Astrocyte of the hippocampus (primary cell): ENCODE measurements at places on chromosomes 12 and 14.
A peak's percentile ranks its signal among the peaks of the same experiment; 100 is the strongest.

GRCh38 chr14:33682760-33683159, 268.1 kb downstream of the EGLN3 start:
- DNase-seq: peak; percentile 82

GRCh38 chr14:77849711-77850110, 49.8 kb downstream of the ADCK1 start:
- DNase-seq: peak; percentile 54

- peak; percentile 23 for DNase-seq
Observed at GRCh38 chr12:132218915-132219314, 74.7 kb downstream of the NOC4L start.

- DNase-seq: no peak
Observed at GRCh38 chr12:125259178-125259867, 194.1 kb downstream of the AACS start.

DNA sequence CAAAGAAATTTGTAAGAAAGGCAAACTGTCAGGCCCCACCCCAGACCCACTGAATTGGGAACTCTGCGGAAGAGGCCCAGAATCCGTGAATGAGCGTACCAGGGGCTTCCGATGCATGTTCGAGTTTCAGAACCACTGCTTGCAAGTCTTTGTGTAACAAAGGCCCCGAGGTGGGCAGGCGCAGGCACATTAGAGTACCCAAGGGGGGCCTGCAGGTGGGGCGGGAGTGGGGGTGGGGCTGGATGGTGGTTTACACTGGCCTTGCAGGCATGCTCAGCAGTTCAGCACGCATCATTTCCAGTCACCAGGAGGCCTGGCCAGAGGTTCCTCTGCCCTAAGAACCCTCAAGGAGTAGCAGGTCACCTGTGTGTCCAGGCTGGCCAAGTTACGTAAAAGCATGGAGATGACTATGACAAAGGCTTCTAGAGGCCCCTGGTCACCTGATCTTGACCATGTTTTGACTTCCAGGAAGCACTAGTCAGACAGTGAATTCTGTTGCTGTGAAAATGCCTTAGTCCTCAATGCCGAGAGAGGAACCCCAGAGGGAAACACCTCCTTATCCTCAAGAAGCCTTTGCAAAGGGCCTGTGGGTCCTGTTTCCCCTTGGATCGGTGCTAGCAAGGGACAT, 33.2 kb upstream of the IRF2BPL start:
- DNase-seq: no peak

- DNase-seq: no peak
Observed at GRCh38 chr12:65561798-65562382, 262.4 kb upstream of the HMGA2 start.

DNA sequence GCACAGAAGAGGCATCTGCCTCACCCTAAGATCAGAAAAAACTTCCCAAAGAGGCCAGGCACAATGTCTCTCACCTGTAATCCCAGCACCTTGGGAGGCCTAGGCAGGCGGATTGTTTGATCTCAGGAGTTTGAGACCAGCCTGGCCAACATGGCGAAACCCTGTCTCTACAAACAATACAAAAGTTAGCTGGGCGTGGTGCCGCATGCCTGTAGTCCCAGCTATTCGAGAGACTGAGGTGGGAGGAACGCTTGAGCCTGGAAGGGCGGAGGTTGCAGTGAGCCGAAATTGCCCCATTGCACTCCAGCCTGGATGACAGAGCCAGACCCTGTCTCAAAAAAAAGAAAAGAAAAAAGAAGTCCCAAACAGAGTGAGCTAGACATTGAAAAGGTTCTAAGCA, 4.5 kb downstream of the ZBTB1 start:
- no peak for DNase-seq

DNA sequence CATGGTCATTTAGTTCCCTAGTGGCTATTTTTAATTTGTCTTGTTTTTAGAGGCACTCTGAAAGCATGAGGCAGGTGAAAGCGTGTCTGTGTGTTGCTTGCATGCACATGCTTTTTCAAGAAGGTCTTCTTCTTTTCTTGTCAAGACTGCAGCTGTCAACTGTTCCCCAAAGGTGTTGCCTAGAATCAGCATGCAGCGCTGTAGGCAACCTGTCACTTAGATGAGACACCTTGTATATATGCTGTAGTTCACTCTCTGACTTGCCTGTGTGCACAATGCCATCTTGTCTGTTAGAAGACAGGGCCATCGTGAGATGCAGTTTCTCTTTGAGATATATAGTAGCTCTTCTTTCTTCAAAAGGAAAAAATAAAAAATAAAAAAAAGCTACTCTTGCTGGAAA, 885.7 kb downstream of the DIO2 start:
- DNase-seq: no peak

- DNase-seq: no peak
Observed at GRCh38 chr12:122061253-122061652, 17.3 kb upstream of the MLXIP start.

DNA sequence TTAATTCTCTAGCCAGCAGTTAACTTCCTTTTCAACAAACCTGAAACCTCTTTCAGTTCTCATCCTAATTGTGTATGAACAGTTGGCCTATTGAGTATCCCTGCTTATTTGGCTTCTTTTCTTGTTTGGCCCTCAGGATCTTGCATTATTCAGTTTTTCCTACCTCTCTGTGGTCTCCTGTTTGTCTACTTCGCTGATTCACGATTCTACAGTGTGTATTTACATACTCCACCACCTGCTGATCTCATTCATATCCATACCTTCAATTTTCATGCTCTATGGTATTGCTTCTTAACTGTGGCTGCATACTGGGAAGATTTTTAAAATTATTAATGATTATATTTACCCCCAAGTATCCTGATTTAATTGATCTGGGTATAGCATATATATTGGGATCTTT, 56.4 kb downstream of the RASSF9 start:
- peak; percentile 17 for DNase-seq

- DNase-seq: no peak
Observed at GRCh38 chr12:89418228-89418910, 66.1 kb upstream of the DUSP6 start.
